NK-92 treated with Interleukin-12 subunit alpha and Interleukin-12 subunit beta, amount 100 ng/mL, for 24 hours (cell line): ENCODE measurements at places on chromosomes 3 and 15.
A peak's percentile ranks its signal among the peaks of the same experiment; 100 is the strongest.

GRCh38 chr3:97197083-97197482 is 382.7 kb downstream of the EPHA6 start:
- DNase-seq = no peak

- no peak for DNase-seq
These were observed 84.6 kb downstream of the GBE1 start for GRCh38 chr3:81676706-81677456.

DNA sequence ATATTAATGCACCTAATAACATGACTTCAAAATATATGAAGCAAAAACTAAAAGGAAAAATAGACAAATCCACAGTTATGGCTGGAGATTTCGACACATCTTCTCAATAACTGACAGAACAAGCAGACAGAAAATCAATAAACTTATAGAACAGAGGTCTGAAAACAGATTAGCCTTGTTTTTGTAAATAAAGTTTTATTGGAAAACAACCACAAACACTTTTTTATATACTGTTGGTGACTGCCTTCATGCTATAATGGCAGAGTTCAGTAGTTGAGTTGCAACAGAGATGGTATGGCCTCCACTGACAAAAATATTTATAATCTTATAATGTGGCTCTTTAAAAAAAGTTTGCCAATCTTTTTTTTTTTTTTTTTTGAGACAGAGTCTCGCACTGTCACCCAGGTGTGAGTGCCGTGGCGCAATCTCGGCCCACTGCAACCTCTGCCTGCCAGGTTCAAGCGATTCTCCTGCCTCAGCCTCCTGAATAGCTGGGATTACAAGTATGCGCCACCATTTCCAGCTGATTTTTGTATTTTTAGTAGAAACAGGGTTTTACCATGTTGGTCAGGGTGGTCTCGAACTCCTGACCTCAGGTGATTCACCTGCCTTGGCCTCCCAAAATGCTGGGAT is 52.2 kb upstream of the GATA2 start:
- DNase-seq = no peak

DNA sequence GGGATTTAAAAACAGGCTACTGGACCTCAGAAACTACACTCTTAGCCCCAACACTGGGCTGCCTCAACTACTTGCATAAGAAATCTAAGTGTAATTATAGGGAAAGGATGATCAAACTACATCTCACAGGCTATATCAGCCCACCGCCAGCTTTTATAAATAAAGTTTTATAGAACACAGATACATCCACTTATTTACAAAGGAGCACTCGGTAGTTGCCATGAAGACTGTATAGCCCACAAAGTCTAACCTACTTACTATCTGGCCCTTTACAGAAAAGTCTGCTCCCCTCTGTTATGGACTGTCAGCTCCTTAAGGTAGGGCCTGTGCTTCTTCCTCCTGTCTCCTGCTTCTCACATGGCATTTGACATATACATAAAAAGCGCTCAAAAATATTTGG is 9.5 kb downstream of the OSBPL10 start:
- no peak for DNase-seq

GRCh38 chr3:174325834-174326700 is 533.1 kb upstream of the NAALADL2 start:
- DNase-seq = no peak

- peak; percentile 71 for DNase-seq
These were observed 250.5 kb downstream of the UACA start for GRCh38 chr15:70512772-70513362.

GRCh38 chr15:81294516-81294880 is 29.4 kb downstream of the STARD5 start:
- no peak for DNase-seq

DNA sequence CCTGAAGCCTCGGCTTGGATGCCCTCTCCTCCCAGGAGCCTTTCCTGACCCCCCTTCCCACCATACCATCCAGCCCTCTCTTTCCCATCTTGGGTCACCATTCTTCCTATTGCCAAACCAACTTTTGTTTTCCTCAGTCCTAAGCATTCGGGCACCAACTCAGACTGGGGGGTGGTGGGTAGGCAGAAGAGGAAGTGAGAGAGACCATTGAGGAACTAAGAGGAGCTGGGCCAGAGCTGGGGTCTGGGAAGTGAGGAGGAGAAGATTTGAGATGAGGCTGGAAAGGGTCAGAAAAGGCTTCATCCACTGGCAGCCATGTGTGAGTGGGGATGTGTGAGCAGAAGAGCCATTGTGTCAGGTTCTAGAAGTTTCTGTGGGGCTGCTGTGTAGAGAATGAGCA is 37.7 kb downstream of the TKT start:
- no peak for DNase-seq

GRCh38 chr3:120090422-120090821 is 3.8 kb downstream of the GSK3B start:
- DNase-seq = no peak

DNA sequence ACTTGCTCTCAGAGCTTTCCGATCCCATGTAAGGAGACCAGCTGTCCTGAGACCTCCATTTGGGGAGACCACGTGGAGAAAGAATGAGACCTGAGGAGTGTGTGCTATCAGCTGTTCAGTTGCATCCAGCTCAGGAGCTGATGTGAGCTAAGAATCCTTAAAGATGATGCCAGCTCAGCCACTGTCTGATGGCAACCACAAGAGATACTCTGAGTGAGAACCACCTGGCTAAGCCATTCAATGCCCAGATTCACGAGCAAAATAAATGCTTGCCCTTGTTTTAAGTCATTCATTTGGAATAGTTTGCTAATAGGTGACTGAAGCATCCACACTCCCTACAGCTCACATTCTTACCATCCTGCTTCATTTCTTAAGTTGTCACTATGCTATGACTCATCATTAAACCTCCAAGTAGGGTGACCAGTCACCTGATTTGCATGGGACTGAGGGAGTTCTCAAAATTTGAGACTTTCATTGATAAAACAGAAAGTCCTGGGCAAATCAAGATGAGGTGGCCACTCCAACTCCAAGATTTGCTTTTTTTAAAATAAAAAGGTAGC is 56.4 kb downstream of the SPTSSB start:
- DNase-seq = no peak

- DNase-seq = no peak
These were observed 38.7 kb downstream of the WWTR1 start for GRCh38 chr3:149619136-149619535.

GRCh38 chr15:81264072-81264857 is 59.7 kb downstream of the STARD5 start:
- no peak for DNase-seq

DNA sequence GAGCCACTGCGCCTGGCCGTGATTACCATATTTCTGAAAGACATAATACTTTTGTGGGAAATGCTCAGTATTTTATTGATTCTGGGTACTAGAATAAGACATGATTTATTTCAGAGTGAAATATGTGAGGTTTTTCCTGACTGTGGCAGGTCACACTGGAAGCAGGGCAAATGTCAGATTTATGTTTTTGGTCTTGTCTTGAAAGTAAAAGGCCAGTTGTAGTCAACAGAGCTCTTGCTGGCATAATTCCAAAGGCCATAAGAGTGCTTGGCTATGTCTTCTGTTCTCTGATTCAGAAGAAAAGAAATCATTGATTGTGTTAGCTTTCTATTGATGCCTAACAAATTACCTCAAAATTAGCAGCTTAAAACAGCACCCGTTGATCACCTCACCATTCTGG is 176.4 kb downstream of the TJP1 start:
- DNase-seq = no peak

- no peak for DNase-seq
These were observed 20.5 kb upstream of the EIF3J start for GRCh38 chr15:44516436-44516835.

- no peak for DNase-seq
These were observed 2.8 kb upstream of the NEK4 start for GRCh38 chr3:52773361-52774065.

- DNase-seq = peak; percentile 53
These were observed 18.1 kb downstream of the MB21D2 start for GRCh38 chr3:192899540-192899982.

DNA sequence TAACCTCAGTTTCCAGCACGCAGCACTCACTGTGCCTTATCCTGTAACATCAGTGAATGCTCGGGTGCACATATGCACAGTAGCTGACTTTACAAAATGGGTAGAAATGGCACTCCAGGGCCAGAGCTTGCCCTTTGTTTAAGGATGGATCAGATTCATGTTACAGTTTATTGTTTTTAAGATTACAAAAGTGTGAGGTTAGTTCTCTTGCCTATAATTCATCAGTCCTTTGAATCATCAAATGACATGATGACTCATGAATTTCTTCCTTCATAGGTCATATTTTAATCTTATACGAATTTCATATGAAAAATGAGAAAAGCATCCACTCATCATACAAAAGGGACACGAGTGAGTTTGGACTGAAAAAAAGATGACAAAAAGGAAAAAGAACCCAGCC is 545.3 kb downstream of the GBE1 start:
- no peak for DNase-seq

DNA sequence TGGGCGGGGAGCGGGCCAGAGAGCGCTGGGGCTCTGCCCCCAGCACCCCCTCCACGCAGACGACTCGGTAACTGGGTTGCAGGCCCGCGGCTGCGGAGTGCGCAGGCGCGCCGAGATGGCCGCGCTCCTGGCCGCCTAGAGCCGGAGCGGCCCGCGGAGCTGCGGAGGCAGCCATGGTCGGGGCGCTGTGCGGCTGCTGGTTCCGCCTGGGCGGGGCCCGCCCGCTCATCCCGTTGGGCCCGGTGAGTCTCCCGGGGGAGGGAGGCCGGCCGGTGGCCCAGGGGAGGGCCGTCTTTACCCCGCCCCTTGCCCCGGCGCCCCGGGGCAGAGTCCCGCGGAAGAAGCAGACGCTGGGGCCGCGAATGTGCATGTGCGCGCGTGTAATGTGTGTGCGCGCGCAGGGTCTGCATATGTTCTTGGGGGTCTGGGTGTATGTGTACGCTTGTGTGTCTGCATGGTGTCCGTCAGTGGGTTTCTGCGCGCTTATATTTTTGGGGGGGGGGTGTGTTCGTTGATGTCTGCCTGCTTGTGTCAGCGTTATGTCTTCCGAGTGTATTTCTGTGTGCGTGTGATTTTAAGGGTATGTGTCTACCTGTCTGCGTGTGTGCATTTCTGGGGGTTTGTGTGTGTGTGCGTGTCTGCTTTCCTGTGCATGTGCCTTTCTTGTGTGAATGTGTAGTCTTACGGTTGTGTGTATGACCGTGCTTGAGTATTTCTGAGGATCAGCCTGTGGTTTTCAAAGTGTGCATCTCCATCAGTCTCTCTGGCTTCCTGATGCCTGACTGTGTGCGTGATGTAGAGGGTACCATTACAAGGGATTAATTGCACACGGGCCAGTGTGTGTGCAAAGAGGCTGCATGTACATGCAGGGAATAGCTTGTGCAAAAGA is at the start of gene ABHD14A:
TSS of gene ABHD14A (plus strand) at position 102 of the 889 bp plus-strand sequence. CDS start at position 174, 72 bp downstream.
- no peak for DNase-seq

DNA sequence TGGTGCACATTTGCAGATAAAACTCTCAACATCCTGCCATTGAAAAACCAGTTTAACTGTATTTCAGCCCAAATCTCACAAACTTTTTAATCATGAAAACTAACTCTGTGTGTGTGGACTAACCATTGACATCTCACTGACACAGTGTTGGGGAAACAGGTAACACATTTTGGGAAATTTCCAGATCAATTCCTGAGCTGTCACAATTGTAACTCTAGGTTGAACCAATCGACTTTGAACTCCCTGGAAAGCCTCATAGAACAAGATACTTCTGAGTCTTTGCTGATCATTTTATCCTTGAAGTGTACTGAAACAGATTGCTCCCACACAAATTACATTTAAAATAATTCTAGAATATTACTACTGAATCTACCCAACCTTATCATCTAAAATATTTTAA is 667.9 kb upstream of the NR2F2 start:
- DNase-seq = no peak

DNA sequence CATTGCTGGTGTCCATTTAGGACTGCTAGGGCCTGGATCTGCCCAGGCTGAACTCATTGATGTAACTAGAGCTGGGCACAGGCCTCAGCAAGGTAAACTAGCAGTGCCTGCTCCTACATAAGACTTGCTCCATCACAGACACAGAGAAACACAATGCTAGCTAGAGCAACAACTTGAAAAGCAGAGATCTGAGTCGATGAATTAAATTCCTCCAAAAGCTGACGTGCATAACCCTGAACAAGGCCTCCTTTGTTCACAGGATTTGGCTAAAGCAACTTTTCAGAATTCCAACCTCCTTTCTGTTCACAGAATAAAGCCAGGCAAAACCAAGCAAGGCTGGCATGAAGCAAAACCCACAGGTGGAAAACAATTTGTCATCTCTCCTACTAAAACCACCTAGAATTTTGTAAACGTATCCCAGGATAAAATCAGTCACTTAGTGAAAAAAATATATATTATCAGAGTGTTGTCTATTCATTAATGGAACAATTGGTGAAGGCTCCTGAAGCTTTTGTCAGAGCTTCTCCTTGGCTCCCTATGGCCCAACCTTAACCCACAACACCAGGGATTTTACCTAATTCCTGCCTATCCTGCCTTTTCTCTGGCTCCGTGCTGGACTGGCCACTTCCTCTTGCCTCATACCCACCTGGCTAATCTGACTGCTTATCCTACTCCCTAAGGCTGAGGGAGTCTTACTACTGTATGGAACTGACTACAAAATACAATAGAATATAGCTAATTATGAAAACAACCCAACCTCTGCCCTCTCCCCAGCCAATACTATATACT is 39.9 kb downstream of the PLCH1 start:
- no peak for DNase-seq

DNA sequence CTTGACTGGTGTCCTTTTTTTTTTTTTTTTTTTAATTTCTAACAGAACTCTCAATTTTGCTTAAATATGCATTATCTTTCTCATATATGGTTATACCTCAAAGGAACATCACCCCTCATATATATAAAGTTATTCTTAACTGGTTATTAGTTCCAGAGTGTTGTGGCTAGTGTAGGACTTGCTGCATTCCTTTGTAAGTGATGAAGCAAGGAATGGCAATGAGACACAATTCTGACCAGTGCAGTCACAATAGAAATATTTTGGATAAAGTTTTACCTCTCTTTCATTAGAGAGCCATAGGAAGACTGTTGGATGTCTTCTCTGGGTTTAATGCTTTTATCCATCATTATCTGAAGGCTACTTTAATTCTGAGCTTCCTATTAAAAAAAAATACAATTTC is 75.5 kb upstream of the CBLB start:
- DNase-seq = no peak

DNA sequence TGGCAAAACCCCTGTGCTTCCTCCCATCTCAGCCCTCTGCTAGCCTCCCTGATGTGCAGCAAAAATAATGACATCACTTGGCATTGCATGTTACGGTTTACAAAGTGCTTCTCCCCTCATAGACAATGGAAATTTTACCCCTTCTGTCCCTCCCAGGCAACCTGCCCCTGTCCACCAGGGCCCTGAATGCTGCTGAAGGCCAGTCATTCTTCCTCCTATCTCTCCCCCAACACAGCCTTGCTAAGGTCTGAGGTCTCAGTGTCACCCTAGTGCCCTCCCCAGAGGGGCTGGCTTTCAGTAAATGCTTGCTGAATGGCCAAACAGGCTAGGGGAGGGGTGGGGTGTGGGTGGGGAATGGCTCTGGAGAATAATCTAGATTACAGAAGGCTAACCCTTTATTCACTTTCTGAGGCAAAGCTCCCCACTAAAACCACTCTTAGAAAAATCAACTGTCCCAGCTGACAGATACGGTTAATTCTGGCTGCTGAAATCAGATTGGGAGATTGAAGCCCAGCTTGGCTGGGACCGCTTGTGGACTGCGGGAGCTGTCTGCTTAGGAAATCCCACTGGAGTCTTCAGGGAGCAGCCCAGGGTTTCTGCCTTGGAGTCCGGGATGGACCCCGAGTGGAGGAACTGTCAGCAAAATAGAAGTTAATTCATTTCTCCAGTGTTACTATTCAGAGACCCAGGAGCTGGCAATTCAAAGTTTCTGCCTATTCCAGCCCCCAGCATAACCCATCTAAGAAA is 22.9 kb downstream of the ANP32A start:
- peak; percentile 33 for DNase-seq
